ENCODE measurements at places on chromosomes 6 and 20.

GRCh38 chr6:45699663-45700062 is 316.0 kb downstream of the CLIC5 start:
- peak; percentile 55 for DNase-seq

GRCh38 chr6:35240838-35241801 is 18.4 kb upstream of the ZNF76 start:
- peak; percentile 41 for DNase-seq

DNA sequence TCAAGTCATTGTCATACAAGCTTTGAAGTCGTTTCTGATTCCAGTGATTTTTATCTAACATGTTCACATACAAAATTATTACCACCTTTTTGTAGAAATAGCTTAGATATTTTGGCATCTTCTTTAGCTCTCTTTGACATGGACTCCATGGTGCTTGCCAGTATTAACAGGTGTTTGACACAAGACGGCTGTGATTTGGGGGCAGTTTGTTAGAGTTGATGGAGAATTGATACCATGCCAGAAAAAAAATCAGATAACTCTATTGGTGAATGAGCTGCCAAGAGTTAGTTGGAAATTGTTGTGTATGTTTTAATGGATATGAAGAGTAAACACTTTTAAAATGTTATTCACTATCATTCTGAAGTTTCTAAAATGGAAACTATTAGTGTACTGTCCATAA is 146.6 kb upstream of the LAMP5 start:
- peak; percentile 43 for DNase-seq

- DNase-seq = no peak
Measured at GRCh38 chr6:160519603-160520042, 144.5 kb downstream of the LPA start.

DNA sequence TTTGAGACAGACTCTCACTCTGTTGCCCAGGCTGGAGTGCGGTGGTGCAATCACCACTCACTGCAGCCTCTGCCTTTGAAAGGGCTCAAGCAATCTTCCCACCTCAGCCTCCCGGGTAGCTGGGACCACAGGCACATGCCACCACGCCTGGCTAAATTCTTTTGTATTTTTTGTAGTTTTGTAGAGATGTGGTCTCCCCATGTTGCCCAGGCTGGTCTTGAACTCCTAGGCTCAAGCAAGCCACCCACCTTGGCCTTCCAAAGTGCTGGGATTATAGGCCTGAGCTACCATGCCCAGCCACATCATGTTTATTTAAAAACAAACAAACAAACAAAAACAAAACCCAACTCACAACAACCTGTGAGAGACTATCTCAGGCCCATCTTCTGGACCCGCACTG is 29.7 kb upstream of the APCDD1L start:
- no peak for DNase-seq

DNA sequence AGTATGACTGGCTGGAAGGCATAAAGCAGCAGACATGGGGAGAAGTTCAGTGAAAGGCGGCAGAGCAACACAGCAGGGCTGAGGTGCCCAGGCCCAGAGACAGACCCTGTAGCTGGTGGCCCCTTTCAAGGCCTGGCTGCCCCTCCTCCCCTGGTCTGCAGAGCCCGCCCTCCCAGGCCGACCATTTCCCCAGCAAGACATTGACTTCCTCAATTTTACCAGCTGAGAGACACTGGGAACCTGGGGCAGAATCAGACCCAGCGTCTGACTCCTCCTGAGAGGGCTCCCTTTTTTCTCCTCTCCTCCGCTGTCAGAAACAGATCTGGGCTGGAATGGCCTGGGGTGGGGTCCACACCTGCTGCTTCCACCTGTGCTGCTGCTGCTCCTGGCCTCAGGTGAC is at the start of gene TREML4:
Gene TREML4 (plus strand): TSS at position 254 of the 400 bp plus-strand sequence. CDS start 79 bp downstream, at position 333.
- DNase-seq = no peak

- peak; percentile 62 for DNase-seq
Measured at GRCh38 chr20:3898639-3899038, 9.5 kb downstream of the PANK2 start.

DNA sequence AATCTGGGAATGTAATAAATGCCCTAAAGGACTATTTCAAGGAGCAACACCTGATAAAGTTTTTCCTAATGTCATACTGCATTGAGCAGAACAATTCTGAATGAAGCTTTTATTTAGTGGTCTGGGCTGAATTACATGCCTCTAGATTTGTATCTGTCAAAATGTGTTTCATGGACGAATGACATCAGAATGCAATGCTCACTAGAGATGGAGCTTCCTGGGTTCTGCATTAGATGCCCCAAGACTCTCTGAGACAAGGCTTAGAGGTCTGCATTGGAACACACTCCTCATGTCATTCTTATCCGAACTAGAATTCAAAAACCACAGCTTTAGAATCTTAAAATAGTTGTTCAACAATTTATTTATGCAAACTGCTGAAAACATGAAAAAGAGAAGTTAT is 62.0 kb downstream of the SYNE1 start:
- no peak for DNase-seq

GRCh38 chr6:152204591-152204990 is 397.1 kb downstream of the ESR1 start:
- no peak for DNase-seq

- DNase-seq = no peak
Measured at GRCh38 chr6:156912431-156912830, 135.3 kb downstream of the ARID1B start.

DNA sequence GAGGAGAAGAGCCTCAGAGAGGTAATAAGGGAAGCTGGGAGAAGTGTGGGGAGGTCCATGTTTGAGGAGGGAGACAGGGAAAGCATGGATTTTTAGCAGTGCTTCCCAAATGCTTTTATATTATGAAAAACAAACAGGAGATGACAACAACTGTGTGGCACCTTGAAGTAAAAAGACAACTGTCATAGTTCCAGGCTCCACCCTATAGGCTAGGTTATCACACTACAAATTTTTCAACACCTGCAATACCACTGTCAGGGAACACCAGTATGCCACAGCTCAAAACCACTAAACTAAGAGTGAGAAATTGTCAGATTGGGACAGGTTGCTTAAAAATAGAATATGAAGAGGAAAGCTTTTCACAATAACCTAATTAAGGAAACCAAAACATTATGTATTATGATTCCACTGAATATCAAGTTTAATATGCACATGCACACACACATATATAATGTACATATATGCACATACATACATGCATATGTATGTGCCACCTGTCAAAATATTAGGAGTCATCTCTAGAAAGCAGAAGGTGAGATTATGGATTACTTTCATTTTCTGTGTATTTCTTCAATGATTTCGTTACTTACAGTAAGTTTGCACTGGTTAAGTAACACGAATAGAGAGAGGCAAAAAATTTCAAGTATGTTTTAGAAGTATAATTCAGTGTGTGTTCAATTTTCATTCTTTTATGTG is 261.2 kb downstream of the PTPRK start:
- DNase-seq = no peak

- DNase-seq = no peak
Measured at GRCh38 chr20:63043348-63044203, 36.8 kb upstream of the BHLHE23 start.

- DNase-seq = no peak
Measured at GRCh38 chr20:17884307-17885003, 84.1 kb downstream of the SNX5 start.

DNA sequence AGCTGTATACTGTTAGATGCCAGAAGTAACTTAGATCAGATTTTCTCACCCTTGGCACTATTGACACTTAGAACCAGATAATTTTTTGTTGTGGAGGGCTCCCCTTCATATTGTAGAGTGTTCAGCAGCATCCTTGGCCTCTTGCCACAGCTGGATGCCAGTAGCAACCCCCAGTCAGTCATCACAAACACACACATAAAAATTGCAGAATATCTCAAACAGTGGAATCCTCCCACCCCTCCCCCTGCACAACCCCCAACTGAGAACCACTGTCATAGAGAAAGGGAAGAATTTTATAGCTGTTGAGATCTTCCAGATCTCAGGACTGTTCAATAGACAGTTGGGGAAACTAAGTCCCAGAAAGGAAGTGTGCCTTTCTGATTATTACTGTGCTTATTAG is 81.2 kb upstream of the VSTM2L start:
- no peak for DNase-seq

GRCh38 chr6:24568683-24569082 is 73.9 kb downstream of the ALDH5A1 start:
- no peak for DNase-seq

- no peak for DNase-seq
Measured at GRCh38 chr6:23154159-23154558, 584.8 kb downstream of the HDGFL1 start.

- DNase-seq = no peak
Measured at GRCh38 chr6:151288712-151289398, 49.1 kb downstream of the AKAP12 start.

DNA sequence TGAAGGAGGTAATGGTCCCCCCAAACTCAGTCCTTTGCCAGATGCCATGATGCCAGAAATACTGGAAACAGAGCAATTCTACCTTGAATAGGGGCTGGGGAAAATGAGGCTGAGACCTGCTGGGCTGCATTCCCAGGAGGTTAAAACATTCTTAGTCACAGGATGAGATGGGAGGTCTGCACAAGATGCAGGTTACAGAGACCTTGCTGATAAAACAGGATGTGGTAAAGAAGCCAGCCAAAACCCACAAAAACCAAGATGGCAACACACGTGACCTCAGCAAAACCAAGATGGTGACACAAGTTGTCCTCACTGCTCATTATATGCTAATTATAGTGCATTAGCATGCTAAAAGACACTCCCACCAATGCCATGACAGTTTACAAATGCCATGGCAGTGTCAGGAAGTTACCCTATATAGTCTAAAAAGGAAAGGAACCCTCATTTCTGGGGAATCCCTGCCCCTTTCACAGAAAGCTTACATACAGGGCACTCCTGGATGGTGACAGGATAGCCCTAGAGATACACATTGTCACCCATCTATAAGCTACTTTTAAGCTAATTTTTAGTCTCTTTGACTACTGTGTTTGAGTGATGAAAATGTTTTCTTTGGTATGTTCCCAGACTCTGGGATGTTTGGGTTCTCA is 979.7 kb downstream of the TBC1D32 start:
- DNase-seq = no peak

GRCh38 chr20:19886661-19887288 is 128.7 kb downstream of the RIN2 start:
- no peak for DNase-seq

GRCh38 chr6:3124667-3125066 is 6.2 kb downstream of the BPHL start:
- DNase-seq = no peak

GRCh38 chr20:44032583-44033331 is 118.1 kb downstream of the TOX2 start:
- no peak for DNase-seq

DNA sequence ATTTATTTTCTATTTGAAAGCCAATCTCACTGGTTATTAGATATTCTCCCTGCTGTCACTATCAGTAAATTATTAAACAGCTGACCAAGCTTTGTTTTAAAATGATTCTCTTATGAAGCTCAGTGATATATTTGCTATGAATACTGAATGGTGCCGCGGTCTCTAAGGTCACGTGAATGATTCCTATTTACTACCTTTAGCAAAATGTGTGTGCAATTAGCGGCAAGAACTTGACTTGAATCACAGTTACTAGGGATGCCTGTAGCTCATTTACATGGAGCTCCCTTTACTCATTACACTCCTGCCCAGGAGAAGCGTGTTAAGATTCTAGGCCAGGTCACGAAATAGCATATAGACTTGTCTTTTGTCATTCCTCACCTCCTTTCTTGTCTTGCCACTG is 12.4 kb upstream of the PTPRT start:
- no peak for DNase-seq

GRCh38 chr6:13336553-13336952 is 8.2 kb upstream of the TBC1D7 start:
- DNase-seq = peak; percentile 39

- no peak for DNase-seq
Measured at GRCh38 chr6:128241216-128241615, 279.2 kb downstream of the PTPRK start.

DNA sequence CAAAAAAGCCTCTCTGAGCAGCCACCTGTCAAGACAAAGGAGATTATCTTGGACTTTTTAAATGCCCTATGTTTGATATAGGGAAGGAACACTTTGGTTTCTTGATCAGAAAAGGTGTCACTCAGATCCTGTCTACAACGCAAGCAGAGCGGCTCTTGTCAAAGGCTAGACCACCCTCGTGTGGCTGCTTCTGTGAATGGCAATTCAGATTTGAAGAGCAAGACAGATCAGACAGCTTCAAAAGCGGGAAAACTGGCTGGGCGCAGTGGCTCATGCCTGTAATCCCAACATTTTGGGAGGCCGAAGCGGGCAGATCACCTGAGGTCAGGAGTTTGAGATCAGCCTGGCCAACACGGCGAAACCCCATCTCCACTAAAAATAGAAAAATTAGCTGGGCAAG is 10.1 kb upstream of the NXT1 start:
- DNase-seq = peak; percentile 72
